ENCODE measurements at places on chromosomes 16 and 17.
A peak's percentile ranks its signal among the peaks of the same experiment; 100 is the strongest.

DNA sequence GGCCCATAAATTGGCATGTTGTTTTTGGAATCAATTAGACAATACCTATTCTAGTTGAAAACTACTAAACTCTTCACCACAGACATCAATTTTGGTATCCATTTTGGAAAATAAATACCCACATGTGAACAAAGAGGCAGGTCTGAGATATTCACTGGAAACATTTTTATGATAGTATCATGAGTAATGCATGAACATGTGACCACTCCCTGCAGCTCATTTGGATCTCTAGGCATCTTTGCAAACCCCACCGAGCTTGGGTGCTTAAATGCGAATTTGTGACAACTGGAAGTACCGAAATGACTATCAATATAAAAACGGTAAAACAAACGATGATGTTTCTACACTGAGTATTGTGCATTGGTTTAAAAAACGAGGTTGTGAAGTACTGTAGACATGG lies 285.2 kb downstream of the IRF8 start:
- no peak overlapping the region for H3K27ac ChIP-seq
- no peak overlapping the region for H3K4me3 ChIP-seq
- no peaks in the 10 kb centered on the region for H3K36me3 ChIP-seq
- no peaks in the 10 kb centered on the region for H3K4me1 ChIP-seq
- peaks cover 2% of the 10 kb centered on the region for H3K27me3 ChIP-seq
- no peak for DNase-seq

DNA sequence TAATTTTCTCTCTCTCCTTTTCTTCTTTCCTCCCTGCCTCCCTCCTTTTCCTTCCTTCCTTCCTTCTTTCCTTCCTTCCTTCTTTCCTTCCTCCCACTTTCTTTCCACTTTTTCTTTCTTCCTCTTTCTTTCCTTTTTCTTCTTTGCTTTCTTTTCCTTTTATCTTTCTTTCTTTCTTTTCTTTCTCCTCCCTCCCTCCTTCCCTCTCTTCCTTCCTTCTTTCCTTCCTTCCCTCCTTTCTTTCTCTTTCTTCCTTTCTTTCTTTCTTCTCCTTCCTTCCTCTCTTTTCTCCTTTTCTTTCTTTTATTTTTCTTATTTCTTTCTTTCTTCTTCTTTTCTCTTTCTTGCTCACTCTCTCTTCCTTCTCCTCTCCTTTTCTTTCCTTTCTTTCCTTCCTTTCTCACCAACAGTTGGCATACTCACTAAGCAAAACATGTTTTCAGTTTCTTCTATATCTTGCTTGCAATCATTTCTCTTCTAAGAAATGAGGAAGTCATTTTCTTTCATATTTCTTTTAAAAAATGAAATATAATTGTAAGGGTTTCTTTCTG lies 97.1 kb upstream of the MAF start:
- H3K27me3 ChIP-seq: no peaks in the 10 kb centered on the region
- H3K4me1 ChIP-seq: no peaks in the 10 kb centered on the region
- H3K4me3 ChIP-seq: no peak overlapping the region
- H3K27ac ChIP-seq: no peak overlapping the region

- peaks cover 2% of the 10 kb centered on the region for H3K4me1 ChIP-seq
- H3K4me3 ChIP-seq: no peak overlapping the region
- no peak overlapping the region for H3K27ac ChIP-seq
- no peaks in the 10 kb centered on the region for H3K36me3 ChIP-seq
Observed at GRCh38 chr17:35170968-35171771, 23.0 kb downstream of the SLC35G3 start.

GRCh38 chr17:74852237-74853047 lies 7.2 kb downstream of the GRIN2C start:
- peaks cover 6% of the 10 kb centered on the region for H3K36me3 ChIP-seq
- peaks cover 23% of the 10 kb centered on the region for H3K27me3 ChIP-seq
- peaks cover 2% of the 10 kb centered on the region for H3K4me1 ChIP-seq
- peak; percentile 52 for DNase-seq
- peak overlapping the region; percentile 67 for H3K4me3 ChIP-seq
- H3K27ac ChIP-seq: no peak overlapping the region

DNA sequence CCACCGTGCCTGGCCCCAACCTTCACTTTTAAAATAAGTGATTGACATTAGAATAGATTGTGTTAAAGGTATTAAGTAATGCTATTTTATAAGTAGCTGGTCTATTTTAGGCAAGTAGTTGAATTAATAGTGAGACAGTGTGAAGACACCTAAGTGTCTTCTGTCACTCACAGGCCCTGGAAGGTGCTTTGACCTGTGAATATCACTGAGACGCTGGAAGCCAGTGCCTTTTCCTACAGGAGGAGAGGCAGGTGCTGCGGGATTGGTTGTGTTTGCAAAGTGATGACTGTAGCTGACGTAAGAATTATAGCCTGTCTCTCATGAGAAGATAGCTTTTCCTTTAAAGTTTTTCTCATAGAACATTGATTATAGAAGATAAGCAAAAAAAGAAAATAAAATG lies 45.0 kb downstream of the RAB11FIP3 start:
- no peak overlapping the region for H3K4me3 ChIP-seq
- H3K36me3 ChIP-seq: no peaks in the 10 kb centered on the region
- peaks cover 22% of the 10 kb centered on the region for H3K27me3 ChIP-seq
- H3K27ac ChIP-seq: no peak overlapping the region
- DNase-seq: no peak
- H3K4me1 ChIP-seq: peaks cover 26% of the 10 kb centered on the region

- H3K4me1 ChIP-seq: peaks cover 7% of the 10 kb centered on the region
- H3K27me3 ChIP-seq: peaks cover 33% of the 10 kb centered on the region
- DNase-seq: no peak
- H3K36me3 ChIP-seq: peaks cover 5% of the 10 kb centered on the region
Observed at GRCh38 chr16:3189869-3190268, 1.9 kb downstream of the OR1F1 start.

DNA sequence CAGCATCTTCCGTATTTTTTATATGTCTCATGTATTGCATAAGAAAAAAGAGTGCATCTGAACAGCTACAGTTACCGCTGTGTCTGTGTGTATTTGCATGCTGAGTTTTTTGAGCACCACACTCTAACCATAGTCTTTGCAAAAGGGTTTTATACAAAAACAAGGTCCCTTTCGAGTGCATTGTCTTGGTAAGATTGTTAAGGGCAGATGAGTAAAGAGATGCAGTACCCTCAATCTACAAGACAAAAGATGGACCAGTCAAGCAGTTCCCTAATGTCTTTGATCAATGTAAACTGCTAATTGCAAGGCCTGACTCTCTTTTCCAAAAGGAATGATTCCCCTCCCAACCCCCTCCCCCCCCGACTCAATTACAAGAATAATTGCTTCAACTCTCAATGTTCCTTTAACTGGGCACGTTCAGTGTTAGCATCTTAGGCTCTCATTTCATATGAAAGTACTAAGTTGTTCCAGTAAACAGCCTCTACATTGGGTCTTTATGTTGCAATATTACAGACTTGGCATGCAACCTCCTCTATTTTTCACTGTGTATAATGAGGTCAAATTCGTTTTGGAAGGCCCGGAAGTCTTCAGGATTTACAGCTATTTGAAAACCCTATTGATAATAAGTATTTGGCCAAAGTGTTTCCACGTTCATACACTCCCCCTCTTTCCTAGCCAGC lies 471.4 kb upstream of the RBFOX1 start:
- H3K4me3 ChIP-seq: no peak overlapping the region
- no peaks in the 10 kb centered on the region for H3K36me3 ChIP-seq
- no peaks in the 10 kb centered on the region for H3K4me1 ChIP-seq
- no peak for DNase-seq
- no peaks in the 10 kb centered on the region for H3K27me3 ChIP-seq

- no peak overlapping the region for H3K4me3 ChIP-seq
- H3K27me3 ChIP-seq: peaks cover 2% of the 10 kb centered on the region
- DNase-seq: no peak
- H3K36me3 ChIP-seq: no peaks in the 10 kb centered on the region
- H3K4me1 ChIP-seq: no peaks in the 10 kb centered on the region
Observed at GRCh38 chr17:30271102-30271501, 20.6 kb downstream of the BLMH start.

- H3K27ac ChIP-seq: no peak overlapping the region
- H3K36me3 ChIP-seq: no peaks in the 10 kb centered on the region
- peaks cover 17% of the 10 kb centered on the region for H3K4me1 ChIP-seq
- DNase-seq: no peak
- H3K27me3 ChIP-seq: no peaks in the 10 kb centered on the region
Observed at GRCh38 chr17:61139219-61139618, 260.4 kb upstream of the TBX2 start.

DNA sequence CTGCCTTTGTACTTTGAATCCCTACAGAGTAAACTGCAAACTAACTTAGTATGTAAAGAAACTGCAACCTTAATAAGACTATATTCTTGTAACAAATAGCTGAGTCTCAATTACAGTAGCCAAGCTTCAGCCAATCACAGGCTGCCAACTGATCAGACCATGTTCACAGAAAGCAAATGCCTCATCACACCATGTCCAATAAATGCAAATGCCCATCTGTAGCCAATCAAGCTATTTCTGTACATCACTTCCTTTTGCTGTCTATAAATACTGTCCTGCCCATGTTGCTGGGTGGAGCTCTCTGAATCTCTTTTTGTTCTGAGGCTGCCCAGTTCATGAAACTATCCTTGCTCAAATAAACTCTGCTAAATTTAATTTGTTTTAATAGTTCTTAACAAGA lies 531.7 kb upstream of the TOM1L1 start:
- no peaks in the 10 kb centered on the region for H3K4me1 ChIP-seq
- H3K36me3 ChIP-seq: no peaks in the 10 kb centered on the region
- no peak overlapping the region for H3K27ac ChIP-seq

GRCh38 chr16:86572606-86573005 lies 5.7 kb upstream of the FOXL1 start:
- peaks cover 6% of the 10 kb centered on the region for H3K4me1 ChIP-seq
- H3K36me3 ChIP-seq: no peaks in the 10 kb centered on the region

GRCh38 chr16:8924214-8924613 lies 39.5 kb downstream of the USP7 start:
- peaks cover 2% of the 10 kb centered on the region for H3K27me3 ChIP-seq
- H3K4me1 ChIP-seq: peaks cover 27% of the 10 kb centered on the region
- peak overlapping the region; percentile 17 for H3K4me3 ChIP-seq
- DNase-seq: no peak

DNA sequence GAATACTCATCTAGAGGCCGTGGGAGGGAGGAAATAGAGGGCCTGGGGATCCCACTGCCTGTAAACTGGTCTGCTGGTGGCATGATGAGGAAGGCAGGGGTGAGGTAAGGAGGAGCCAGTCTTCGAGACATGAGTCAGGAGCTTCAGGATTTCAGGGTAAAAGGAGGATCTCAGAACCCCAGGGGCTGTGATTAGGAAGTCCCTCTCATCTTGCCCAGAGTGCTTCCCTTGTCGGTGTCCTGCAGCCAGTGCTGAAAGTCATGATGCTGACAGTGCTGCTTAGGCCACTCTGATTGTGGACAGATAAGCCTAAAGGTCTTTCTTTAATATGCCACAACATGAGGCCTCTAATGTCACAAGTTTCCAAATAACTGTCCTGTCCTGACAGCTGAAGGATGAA lies 29.6 kb downstream of the COG4 start:
- no peaks in the 10 kb centered on the region for H3K4me1 ChIP-seq
- H3K27me3 ChIP-seq: peaks cover 4% of the 10 kb centered on the region
- no peak overlapping the region for H3K4me3 ChIP-seq
- DNase-seq: no peak
- no peaks in the 10 kb centered on the region for H3K36me3 ChIP-seq

- H3K27ac ChIP-seq: peak overlapping the region; percentile 81
- no peak for DNase-seq
- H3K4me1 ChIP-seq: peaks cover 46% of the 10 kb centered on the region
- peaks cover 10% of the 10 kb centered on the region for H3K27me3 ChIP-seq
- peak overlapping the region; percentile 91 for H3K4me3 ChIP-seq
- no peaks in the 10 kb centered on the region for H3K36me3 ChIP-seq
Observed at GRCh38 chr17:74215342-74215727, 2.0 kb downstream of the TTYH2 start.

DNA sequence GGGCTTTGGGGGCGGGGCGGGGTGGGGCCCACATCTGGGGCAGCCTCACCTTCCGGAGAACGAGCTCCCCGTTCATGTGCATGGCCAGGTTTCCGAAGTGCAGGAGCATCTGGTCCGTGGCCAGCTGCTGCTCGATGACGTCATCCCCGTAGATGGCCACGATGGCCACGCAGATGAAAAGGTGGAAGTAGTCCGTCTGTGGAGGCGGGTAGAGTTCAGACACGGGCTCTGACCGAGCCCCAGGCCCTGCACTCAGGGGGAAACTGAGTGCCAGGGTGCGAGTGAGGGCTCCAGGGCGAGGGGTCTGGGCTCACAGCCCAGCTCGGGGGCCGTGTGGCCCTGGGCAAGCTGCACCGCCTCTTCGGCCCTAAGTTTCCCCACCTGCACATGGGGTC lies 93.7 kb downstream of the TBC1D16 start:
- no peak overlapping the region for H3K4me3 ChIP-seq
- peaks cover 19% of the 10 kb centered on the region for H3K4me1 ChIP-seq
- H3K36me3 ChIP-seq: peaks cover 5% of the 10 kb centered on the region
- H3K27me3 ChIP-seq: peaks cover 27% of the 10 kb centered on the region
- H3K27ac ChIP-seq: no peak overlapping the region

DNA sequence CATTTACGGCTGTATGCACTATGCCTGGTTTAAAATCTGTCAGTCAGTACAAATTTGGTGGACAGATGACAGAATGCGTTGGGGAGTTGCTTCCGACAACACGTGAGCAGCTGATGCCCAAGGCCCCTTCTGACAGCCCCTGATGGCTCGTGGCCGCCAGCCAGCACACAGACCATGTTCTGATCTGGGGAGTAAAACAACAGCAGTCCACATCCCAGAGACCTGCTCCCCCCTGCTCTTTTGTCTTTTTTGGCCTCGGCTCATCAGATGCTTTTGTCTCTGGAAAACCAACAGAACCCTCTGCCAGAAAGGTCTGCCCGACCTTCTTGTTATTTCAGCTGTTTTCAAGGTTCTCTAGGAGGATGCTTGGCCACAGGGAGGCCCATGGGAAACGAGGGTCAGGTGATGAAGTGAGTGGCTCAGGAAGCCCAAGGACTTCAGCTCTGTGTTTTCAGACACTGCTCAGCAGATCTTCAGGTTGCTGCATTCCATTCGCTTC lies 10.8 kb downstream of the ARSG start:
- peaks cover 3% of the 10 kb centered on the region for H3K27me3 ChIP-seq
- peaks cover 17% of the 10 kb centered on the region for H3K4me1 ChIP-seq
- H3K36me3 ChIP-seq: peaks cover 5% of the 10 kb centered on the region
- peak overlapping the region; percentile 11 for H3K4me3 ChIP-seq
- peak overlapping the region; percentile 79 for H3K27ac ChIP-seq
- DNase-seq: no peak

GRCh38 chr16:57628008-57628781 lies at the start of gene ADGRG1:
Gene ADGRG1 (plus strand): TSS chr16:57628630. CDS start chr16:57650288, 21,658 bp downstream.
- no peaks in the 10 kb centered on the region for H3K36me3 ChIP-seq
- H3K27me3 ChIP-seq: peaks cover 25% of the 10 kb centered on the region
- peaks cover 45% of the 10 kb centered on the region for H3K4me1 ChIP-seq
- peak within 1 kb of the TSS; percentile 91 for H3K27ac ChIP-seq
- DNase-seq: peak; percentile 79
- peak within 1 kb of the TSS; percentile 68 for H3K4me3 ChIP-seq

- H3K27ac ChIP-seq: no peak overlapping the region
- no peak overlapping the region for H3K4me3 ChIP-seq
- H3K27me3 ChIP-seq: no peaks in the 10 kb centered on the region
- H3K4me1 ChIP-seq: no peaks in the 10 kb centered on the region
- H3K36me3 ChIP-seq: peaks cover 2% of the 10 kb centered on the region
Observed at GRCh38 chr16:23103603-23104002, 45.6 kb downstream of the USP31 start.

DNA sequence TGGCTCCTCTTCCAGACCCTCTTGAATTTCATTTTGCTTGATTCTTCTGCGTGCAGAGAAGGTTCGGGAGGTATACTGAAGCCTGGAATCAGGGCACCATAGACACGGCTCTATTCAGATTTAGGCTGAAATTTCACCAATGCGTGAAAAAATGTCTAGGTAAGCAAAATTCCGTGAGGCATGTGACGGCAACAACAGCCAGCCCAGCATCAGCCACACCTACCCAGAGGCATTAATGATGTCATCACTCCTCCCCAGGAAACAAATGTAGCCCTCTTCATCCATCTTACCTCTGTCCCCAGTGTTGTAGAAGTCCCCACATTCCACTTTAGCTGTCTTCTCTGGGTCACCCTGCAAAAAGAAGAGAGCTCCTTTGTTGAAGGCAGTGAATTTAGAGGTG lies 50.8 kb upstream of the ACSM2B start:
- H3K36me3 ChIP-seq: no peaks in the 10 kb centered on the region
- DNase-seq: no peak
- no peaks in the 10 kb centered on the region for H3K27me3 ChIP-seq

Data from glutamatergic neuron (in vitro differentiated cells).